ENCODE measurements at places on chromosomes 7 and 10. TPM values are rescaled to one million over a fixed set of nuclear protein-coding genes. Genes with fewer than 3 reads are reported as not detected.

DNA sequence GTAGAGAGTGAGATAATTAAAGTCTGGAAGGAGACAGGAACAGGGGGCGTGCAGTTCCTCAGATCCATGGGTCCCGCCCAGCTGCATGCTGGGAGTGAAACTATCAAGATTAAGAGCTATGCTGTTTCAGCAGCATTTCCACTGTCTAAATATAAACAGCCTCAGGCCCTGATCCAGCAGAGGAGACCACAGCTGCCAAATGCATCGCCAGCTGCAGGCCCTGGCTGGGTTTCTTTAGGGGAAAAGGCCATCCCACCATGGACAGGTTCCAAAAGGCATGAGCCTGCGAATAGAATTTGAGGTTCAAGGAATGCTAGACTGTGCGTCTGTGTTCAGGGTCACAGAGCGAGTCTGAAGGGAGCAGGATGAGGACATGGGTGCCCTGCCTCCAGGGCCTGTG, 411.4 kb downstream of the PAXIP1 start:
- no peaks in the 10 kb centered on the region for H3K36me3 ChIP-seq
- H3K4me3 ChIP-seq = no peak overlapping the region
- H3K27ac ChIP-seq = no peak overlapping the region
- no peaks in the 10 kb centered on the region for H3K4me1 ChIP-seq
- peaks cover 4% of the 10 kb centered on the region for H3K27me3 ChIP-seq
- no peak for DNase-seq

DNA sequence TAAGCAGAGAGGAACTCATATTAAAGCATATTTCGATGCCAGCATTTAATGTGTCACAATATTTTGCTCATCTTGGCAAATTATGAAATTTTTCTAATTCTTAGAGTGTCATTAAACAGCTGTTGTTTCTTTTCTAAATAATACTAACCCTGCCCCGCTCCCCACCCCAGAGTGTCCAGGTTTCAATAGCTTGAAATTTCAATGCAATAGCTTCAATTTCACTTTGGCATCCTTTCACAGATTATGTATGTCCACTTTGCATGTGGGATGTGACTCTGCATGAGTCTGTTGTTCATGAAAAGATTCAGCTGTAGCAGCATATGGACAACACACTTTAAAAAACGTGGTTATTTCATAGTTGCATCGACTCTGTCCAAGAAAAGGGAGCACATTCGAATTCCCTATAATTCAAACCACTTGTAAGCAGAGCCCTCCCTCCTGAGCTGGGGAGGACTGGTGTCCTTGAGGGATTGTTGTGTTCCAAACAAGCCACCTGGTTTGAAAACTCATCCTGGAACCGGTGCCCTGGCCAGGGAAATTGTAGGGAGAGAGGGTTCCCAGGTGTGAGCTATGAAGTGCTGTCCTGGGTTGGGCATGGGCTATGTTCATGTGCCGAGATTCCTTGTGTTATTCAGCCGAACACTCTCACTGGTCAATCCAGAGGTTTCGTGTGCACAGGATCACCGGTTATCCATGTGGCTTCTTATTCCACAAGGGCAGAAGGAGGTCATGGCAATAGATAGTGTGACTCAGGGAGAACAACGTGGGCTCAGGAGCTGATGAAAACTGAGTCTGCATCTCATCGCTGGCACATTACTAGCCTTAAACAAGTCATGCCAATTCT, 64.6 kb upstream of the CREB5 start:
- DNase-seq = no peak
- H3K4me3 ChIP-seq = no peak overlapping the region
- H3K27ac ChIP-seq = no peak overlapping the region
- H3K4me1 ChIP-seq = no peaks in the 10 kb centered on the region
- no peaks in the 10 kb centered on the region for H3K36me3 ChIP-seq

- no peak overlapping the region for H3K4me3 ChIP-seq
- H3K36me3 ChIP-seq = no peaks in the 10 kb centered on the region
- H3K27me3 ChIP-seq = peaks cover 54% of the 10 kb centered on the region
- DNase-seq = no peak
These were observed 8.5 kb upstream of the KNDC1 start for GRCh38 chr10:133151543-133151972.

- H3K27me3 ChIP-seq = no peaks in the 10 kb centered on the region
- DNase-seq = no peak
- no peaks in the 10 kb centered on the region for H3K36me3 ChIP-seq
- no peaks in the 10 kb centered on the region for H3K4me1 ChIP-seq
These were observed 395.6 kb upstream of the ETV1 start for GRCh38 chr7:14385074-14385473.

GRCh38 chr10:82953909-82954308, 1078.9 kb downstream of the NRG3 start:
- no peaks in the 10 kb centered on the region for H3K36me3 ChIP-seq
- H3K4me3 ChIP-seq = no peak overlapping the region
- no peak for DNase-seq
- no peaks in the 10 kb centered on the region for H3K4me1 ChIP-seq
- H3K27me3 ChIP-seq = no peaks in the 10 kb centered on the region

DNA sequence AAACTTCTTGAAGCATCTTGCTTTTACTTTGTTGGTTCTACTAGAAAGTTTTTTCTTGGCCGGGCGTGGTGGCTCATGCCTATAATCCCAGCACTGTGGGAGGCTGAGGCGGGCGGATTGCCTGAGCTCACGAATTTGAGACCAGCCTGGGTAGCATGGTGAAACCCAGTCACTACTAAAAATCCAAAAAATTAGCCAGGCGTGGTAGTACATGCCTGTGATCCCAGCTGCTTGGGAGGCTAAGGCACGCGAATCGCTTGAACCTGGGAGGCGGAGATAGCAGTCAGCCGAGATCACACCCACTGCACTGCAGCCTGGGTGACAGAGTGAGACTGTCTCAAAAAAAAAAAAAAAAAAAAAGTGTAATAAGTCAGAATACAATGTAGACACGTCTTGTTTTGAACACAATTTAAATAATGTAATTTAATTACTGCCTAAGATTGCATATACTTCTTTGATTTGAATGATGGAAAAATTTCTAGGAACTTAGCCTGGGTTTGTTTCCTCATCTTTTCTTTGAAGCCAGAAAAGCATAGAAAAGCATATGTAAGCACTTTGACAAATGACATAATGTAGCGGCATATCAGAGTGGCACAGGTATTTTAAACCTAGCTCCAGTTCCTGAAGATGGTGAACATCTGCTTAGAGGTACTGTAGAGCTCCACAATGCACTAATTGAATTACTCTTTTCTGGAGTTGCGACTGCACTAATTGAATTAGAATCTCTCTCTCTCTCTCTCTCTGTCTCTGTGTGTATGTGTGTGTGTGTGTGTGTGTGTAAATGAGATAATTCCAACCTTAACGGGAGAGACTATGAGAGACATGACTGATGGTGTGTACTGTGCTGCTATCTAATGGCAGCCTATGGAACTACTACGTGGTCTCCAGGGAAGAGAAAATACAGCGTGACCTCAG, 87.8 kb downstream of the BTRC start:
- peak; percentile 11 for DNase-seq
- H3K27ac ChIP-seq = no peak overlapping the region
- H3K4me1 ChIP-seq = peaks cover 3% of the 10 kb centered on the region
- no peaks in the 10 kb centered on the region for H3K36me3 ChIP-seq

DNA sequence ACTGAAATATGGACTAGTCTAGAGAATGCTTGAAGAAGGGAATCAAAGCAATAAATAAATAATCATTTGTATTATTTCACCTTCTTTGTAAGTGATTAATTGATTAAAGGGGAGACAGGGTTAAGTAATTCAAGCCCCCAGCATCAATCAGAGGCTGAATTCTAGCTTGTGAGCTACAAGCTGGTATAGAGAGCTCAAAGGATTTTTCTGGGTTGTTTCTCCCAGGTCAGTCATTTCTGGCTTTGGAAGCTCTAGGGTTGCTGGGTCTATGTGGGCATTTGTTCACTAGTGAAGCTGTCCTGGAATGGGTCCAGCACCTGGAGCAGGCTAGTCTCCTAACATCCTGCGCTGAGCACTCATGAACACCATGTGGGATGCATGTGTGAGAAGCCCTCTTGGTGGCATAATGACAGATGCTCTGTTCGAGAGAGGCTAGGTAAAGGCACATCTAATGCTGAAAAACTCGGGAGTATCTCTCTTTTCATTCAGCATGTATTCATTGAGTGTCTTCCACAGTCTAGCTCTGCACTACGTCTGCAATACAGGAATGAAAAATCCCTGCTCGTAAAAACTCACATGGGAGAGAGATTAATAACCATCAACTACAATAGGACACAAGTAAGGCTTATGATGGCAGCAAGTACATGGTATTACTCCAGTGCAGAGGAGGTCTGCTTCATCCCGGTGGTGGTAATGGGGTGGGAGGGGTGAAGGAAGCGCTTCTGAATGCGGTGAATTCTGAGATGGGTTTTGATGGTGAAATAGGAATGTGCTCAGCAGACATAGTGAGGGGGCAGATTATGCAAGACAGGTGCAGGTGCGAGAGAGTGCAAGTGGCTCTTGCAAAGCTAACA, 68.0 kb upstream of the NRP1 start:
- H3K36me3 ChIP-seq = no peaks in the 10 kb centered on the region
- DNase-seq = no peak
- no peak overlapping the region for H3K27ac ChIP-seq

- DNase-seq = no peak
- no peak overlapping the region for H3K4me3 ChIP-seq
- peaks cover 25% of the 10 kb centered on the region for H3K27me3 ChIP-seq
- H3K36me3 ChIP-seq = no peaks in the 10 kb centered on the region
- no peak overlapping the region for H3K27ac ChIP-seq
These were observed 8.1 kb downstream of the SDK1 start for GRCh38 chr7:3309140-3309539.

DNA sequence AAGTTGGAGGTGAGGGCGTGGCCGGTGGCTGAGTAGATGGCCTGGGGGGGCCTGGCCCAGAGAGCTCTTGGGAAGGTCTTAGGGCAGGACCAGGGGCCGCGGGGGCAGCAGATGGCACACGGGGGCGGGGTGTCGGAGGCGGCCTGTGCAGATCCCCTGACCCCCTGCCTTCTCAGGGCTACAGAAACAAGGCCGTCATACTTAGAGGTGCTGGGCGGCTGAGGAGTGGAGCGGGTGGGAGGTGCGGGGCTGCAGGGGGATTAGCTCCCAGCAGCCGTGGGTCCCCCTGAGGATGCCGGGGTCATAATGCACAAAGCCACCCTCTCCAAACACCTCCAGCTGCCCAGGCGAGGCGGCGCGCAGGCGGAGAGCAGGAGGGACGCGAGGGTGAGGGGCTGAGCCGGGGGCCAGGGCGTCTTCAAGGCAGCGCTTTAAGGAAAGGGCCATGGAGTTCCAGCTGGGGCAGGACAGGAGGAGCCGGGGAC, 40.4 kb upstream of the ZNF32 start:
- no peaks in the 10 kb centered on the region for H3K36me3 ChIP-seq
- H3K27ac ChIP-seq = no peak overlapping the region

DNA sequence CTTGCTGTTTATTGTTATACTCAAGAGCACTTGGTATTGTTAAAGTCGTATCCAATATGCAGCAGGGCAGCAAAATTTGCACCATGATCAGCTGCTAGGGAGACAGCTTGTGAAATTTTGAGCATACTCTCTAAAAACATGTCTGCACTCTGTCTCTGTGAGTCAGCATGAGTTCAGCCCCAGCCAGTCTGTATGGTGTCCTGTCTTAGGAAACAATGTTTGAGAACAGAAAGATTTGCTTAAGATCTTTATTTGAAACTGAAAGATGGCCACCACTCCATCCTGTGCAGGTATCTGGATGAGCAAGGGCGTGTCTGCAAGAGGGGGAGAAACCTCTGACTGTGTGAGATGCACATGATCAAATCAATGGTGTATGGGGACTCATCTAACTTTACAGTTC, 97.1 kb downstream of the GNAI1 start:
- H3K4me3 ChIP-seq = no peak overlapping the region
- H3K4me1 ChIP-seq = no peaks in the 10 kb centered on the region
- no peak for DNase-seq
- H3K36me3 ChIP-seq = no peaks in the 10 kb centered on the region

GRCh38 chr10:17418249-17418648, 36.1 kb downstream of the ST8SIA6 start:
- H3K4me3 ChIP-seq = no peak overlapping the region
- no peak overlapping the region for H3K27ac ChIP-seq
- H3K36me3 ChIP-seq = no peaks in the 10 kb centered on the region
- H3K4me1 ChIP-seq = peaks cover 5% of the 10 kb centered on the region
- H3K27me3 ChIP-seq = no peaks in the 10 kb centered on the region

DNA sequence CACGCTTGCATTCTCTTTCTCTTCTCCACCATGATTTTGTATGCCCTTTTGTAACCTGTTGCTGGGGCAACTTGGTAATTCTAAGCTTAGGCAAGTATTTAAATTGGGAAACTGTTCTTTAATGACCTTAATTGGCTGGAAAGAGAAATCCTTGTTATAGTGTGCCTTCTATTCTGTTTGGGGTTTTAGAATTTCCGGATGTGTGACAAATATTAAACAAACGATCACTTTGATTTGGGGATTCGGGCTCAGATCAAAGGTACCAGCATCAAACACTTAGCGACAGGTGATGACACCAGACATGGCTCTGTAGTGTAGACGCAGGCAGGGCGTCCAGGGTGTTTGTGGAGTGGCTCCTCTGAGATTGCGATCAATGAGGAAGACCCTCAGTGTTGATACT, 55.0 kb downstream of the RAB11FIP2 start:
- no peak for DNase-seq
- H3K4me3 ChIP-seq = no peak overlapping the region
- H3K27ac ChIP-seq = no peak overlapping the region

DNA sequence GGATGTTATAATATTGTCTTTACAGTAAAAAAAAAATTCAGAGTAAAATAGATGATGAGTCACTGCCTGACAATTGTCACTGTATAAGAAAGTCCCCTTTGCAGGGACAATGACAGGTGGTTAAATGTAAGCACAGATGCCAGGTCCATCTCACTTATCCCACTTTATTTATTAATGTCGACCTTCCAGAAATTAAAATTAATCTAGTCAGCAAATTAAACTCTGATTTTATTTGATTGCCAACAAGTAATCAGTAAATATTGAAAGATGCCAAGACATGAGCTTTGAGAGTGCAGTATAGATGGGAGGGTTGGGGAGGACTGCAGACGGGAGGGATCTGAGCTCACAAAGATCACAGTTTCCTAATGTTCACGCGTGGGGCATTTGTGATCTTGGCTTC, 50.9 kb downstream of the CPXM2 start:
- H3K36me3 ChIP-seq = no peaks in the 10 kb centered on the region
- peaks cover 5% of the 10 kb centered on the region for H3K27me3 ChIP-seq
- H3K4me3 ChIP-seq = no peak overlapping the region
- no peak overlapping the region for H3K27ac ChIP-seq
- H3K4me1 ChIP-seq = no peaks in the 10 kb centered on the region
- no peak for DNase-seq

GRCh38 chr7:94145602-94146001, 141.4 kb upstream of the BET1 start:
- H3K27me3 ChIP-seq = peaks cover 25% of the 10 kb centered on the region
- no peaks in the 10 kb centered on the region for H3K36me3 ChIP-seq
- H3K27ac ChIP-seq = no peak overlapping the region

- H3K27me3 ChIP-seq = no peaks in the 10 kb centered on the region
- H3K4me1 ChIP-seq = no peaks in the 10 kb centered on the region
- no peak overlapping the region for H3K4me3 ChIP-seq
- DNase-seq = no peak
- no peaks in the 10 kb centered on the region for H3K36me3 ChIP-seq
These were observed 275.3 kb downstream of the NRG3 start for GRCh38 chr10:82150123-82150900.

GRCh38 chr7:31234836-31235605, 105.5 kb downstream of the NEUROD6 start:
- no peaks in the 10 kb centered on the region for H3K36me3 ChIP-seq
- H3K27ac ChIP-seq = no peak overlapping the region
- no peaks in the 10 kb centered on the region for H3K27me3 ChIP-seq
- no peaks in the 10 kb centered on the region for H3K4me1 ChIP-seq
- no peak overlapping the region for H3K4me3 ChIP-seq
- DNase-seq = no peak

Gene MEPCE
- 60.1 TPM for total RNA-seq

Gene PTER
- 22.9 TPM for total RNA-seq

Gene SEMA3A
- total RNA-seq = 2.2 TPM

Gene NXPH1
- not detected for total RNA-seq

Gene PPP1R3C
- 0.25 TPM for total RNA-seq

Gene NEUROD6
- total RNA-seq = not detected

Gene PIK3CG
- total RNA-seq = 28.8 TPM
